Activated CD4-positive, alpha-beta T cell treated with anti-CD3 and anti-CD28 coated beads for 36 hours (primary cell): ENCODE measurements at places on chromosomes 16 and 17.
A peak's percentile ranks its signal among the peaks of the same experiment; 100 is the strongest.

DNA sequence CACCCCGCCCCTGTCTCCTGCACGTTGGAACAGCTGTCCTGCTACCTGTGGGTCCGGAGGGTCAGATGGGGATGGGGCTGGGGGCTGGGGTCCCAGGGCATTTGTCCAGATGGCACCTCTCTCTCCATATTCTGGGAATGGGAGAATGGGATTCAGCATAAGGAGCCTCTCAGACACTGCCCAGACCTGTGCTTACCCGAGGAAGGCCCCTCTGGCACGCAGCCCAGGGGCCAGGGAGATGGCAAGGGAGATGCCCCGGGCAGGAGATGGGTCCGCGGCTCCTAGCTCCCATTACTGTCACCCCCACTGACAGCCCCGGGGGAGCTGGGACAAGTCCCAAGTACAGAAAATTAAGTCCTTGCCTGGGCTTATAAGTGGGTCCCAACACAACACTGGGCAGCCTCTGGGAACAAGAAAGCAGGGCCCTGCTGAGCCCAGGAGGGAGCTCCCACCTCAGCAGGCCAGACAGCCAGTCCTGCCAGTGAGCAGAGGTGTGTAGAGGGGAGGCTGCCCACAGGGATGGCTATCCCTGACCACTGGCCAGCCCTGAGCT is 1.8 kb downstream of the VASN start:
- DNase-seq: no peak

DNA sequence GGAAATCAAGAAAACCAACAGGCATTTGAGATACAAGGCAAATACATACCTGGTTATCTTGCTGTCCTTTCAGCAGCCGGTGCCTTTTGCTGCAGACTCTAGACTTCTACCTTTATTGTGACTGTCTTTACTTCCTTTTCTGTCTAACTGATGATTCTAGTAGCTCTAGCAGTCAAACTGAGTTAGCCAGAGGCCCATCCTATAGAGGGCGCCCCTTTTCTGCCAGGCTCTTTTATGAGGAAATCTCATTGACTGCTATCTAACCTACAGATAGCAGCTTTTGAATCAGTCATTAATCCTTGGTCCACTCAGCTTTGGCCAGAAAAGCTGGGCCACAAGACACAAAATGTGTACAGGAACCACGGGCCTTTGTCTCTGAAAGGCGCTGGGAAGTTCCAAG is 87.5 kb upstream of the WSB1 start:
- peak; percentile 27 for DNase-seq

- DNase-seq: no peak
Observed at GRCh38 chr17:17367931-17368330, 64.8 kb downstream of the NT5M start.

DNA sequence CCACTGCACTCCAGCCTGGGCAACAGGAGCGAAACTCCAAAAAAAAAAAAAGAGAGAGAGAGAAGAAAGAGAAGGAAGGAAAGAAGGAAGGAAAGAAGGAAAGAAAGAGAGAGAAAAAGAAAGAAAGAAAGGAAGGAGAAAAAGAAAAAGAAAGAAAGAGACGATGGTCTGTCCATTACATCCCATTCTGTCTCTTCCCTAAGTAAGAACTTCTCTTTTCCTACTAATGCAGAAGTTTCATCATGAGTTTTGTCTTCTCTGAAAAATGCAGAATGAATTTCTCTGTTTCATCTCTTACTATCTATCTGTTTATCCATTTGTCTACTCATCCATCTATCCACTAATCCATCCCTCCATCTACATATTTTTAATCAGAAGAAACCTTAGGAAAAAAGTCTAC is 94.9 kb upstream of the MED13 start:
- DNase-seq: no peak

- DNase-seq: no peak
Observed at GRCh38 chr16:26627958-26628357, 438.8 kb upstream of the C16orf82 start.

DNA sequence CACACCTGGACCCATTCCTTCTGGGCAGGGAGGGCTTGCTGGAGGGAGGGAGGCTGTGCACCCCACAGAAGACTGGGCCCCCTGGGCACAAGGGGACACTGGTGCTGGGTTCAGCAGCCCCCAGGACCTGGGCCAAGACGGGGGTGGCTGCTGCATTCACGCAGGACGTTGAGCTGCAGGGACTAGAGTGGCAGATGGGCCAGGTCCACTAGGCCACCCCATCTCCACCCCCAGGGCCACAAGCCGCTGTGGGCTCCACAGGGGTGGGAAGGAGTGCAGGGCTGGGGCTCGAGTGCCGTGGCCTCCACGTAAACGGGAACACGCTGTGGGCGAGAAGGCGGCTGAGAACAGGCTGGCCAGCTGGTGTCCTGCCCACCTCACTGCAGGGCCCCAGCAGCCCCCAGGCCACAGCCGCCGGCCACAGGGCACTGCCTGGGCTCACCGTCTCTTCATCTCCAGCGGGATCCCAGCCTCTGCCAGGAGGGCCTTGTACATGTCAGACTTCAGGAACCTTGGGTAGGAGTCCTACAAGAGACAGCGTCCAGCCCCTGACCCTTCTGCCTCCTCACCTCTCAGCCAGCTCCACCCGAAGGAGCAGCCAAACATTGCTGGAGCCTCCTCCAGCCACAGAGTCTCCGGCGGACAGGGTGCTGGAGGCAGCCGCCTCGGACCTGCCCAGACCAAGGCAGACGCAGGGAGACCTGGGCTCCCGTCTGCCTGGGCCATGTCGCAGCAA is 6.5 kb downstream of the RGS11 start:
- DNase-seq: no peak

DNA sequence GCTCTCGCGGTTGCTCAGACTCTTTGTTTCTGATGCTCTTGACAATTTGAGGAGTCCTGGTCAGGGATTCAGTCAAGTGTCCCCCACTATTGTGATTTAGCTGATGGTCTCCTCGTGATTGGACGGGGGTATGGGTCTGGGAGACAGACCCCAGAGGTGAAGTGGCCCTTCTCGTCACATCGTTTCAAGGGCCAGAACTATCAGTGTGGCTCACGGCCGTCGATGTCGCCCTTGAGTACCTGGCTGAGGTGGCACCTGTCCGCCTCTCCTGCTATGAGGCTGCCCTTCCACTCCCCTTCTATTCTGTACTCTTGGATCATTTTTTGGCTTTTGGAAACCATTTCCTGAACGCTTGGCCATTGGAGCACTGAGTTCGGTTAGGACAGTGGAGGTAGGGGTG is 7.4 kb upstream of the MEAK7 start:
- DNase-seq: no peak

DNA sequence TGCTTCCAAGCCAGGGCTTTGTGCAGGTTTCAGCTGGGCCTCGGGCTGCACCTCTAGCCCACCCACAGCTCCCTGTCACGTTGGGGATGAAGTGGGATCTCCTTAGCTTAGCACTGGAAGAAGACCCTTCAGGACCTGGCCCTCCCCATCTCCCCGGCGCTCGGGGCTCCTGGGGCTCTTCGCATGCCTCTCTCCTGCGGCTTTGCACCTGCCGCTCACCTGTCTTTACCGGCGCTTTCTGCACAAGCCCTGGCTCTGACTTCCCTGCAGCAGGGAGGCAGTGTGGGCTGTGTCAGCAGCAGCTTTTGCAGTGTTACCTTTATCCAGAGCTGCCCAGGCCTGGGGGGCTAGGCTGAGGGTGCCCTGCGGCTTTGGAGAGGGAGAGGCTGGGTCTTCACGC is 52.3 kb downstream of the NT5M start:
- no peak for DNase-seq

DNA sequence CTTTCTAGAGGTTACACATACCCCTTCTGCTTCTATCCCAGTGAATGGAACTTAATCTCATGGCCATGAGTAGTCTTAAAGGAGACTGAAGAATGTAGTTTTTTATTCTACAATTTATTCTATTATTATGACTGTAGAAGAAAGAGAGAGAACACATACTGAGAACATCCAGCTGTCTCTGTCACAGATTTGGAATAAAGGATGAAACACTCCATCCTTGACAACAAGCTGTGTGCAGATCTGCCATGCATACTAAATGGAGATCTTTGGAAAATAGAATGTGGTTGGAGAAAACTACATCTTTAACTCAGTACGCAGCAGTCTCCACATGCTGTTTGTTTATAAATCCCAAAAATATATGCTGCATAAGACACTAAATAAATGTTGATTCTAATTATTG is 54.1 kb upstream of the NUDT7 start:
- no peak for DNase-seq

GRCh38 chr16:83762141-83762991 is 45.4 kb upstream of the HSBP1 start:
- DNase-seq: no peak

DNA sequence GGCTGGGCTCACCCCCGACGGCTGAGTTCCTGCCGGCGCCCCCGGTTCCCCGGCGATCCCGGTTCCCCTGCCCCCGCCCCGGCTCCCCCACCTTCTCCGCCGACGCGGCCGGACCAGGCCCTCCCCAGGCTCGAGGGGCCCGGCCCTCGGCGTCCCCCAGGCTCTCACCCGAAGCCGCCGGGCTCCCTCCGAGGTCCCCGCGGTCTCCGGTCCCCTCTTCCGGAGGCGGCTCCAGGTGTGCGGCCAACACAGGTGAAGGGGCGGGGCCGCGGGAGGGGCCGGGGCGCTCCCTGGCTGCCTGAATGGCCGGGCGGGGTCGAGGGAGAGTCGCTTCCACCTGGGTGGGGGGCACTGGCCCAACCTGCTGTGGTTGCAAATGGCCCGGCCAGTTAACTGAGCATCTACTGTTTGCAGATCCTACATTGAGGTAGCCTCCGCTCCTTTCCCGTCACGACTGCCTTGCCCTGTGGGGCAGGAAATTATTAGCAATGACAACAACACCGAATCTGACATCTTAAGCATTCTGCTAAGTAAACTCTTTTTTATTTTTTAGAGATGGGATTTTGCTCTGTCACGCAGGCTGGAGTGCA is at the start of gene BICDL2:
Gene BICDL2 (minus strand): TSS at position 219 of the 590 bp plus-strand sequence. CDS start 1,448 bp downstream, outside the sequence.
- DNase-seq: no peak

DNA sequence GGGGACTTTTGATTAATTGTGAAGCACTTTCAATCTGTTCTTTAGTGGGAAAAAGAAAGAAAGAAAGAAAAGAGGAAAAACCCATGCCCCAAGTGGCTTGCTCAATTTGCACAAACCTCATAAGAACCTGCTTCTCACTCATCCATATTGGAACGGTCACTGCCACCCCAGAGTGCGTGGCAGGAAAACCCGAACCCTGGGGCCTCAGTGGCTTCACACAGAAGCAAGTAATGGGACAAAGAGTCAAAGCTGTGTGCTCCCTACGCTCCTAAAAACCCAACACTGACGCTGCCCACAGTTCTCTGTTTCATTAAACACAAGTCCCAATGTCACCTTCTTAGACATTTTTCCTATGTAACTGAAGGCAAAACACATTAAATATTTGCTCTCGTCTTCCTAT is 1.2 kb downstream of the SLC6A4 start:
- no peak for DNase-seq

GRCh38 chr17:61321344-61321743 is 78.3 kb upstream of the TBX2 start:
- no peak for DNase-seq

GRCh38 chr17:72569148-72569946 is 448.5 kb downstream of the SOX9 start:
- no peak for DNase-seq

DNA sequence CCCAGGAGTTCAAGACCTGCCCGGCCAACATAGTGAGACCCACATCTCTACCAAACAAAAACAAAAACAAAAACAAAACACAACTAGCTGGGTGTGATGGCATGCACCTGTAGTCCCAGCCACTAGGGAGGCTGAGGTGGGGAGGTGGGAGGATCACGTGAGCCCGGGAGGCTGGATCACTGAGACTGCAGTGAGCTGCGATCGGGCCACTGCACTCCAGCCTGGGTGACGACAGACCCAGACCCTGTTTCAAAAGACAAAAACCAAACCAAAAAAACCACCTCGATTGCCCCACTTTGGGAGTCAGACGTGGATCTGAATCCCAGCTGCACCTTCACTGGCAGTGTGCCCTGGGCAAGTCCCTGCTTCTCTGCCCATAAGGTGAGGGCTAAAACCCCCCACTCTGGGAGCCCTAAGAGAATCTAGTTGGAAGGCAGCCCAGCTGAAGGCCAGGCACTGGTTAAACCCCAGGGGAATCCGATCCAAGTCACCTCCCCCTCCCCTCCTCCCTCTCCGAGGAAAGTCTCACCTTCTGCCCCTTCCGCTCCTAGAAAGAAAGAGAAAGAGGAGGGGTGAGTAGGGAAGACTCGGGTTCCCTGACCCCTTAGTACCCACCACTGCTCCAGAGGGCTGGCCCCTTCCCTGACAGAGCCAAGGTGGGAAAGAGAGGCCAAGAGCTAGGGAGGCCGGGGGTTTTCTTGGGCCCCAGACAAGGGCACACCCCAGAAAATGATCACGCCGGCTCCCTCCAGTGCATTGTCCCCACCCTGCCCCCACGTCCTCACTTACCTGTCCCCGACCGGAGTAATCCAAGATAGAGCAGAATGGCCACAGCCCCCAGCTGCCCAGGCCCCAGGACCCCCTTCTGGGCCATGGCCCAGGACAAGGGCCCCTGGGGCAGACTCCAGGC is 647 bp downstream of the PRSS8 start:
- no peak for DNase-seq

GRCh38 chr17:13587487-13588338 is 14.0 kb downstream of the HS3ST3A1 start:
- no peak for DNase-seq

DNA sequence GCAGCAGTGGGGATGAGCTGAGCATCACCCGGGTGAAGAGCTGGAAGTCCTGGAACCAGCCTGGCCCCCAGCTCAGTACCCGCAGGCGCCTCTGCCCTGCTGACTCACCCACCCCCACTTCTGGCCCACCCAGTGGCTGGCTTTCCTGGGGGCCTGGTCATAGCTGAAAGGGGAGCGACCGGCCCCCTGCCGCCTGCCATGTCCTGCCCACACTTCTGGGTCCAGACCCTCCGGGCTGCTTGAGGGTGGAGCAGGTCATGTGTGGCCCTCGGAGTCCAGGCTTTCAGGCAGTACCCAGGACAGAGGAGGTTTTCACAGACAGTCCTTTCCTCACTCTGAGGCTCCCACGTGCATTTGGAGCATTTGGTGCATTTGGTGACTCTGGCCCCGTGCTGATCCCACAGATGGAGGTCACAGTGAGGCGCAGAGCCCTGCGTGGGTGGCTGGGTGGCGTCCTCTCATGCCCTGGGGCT is 7.1 kb upstream of the PIEZO1 start:
- no peak for DNase-seq

GRCh38 chr16:88473666-88474534 is 20.8 kb downstream of the ZFPM1 start:
- DNase-seq: no peak

- no peak for DNase-seq
Observed at GRCh38 chr17:40864661-40865390, 2.2 kb downstream of the KRT12 start.

- no peak for DNase-seq
Observed at GRCh38 chr16:8887952-8888560, 5.9 kb downstream of the LITAFD start.

- DNase-seq: no peak
Observed at GRCh38 chr16:1079786-1080525, 7.4 kb downstream of the SSTR5 start.
